Stimulated activated CD8-positive, alpha-beta memory T cell treated with anti-CD3 and anti-CD28 coated beads, Interleukin-12 subunit alpha, Interleukin-12 subunit beta, amount 100 ng/mL, for 4 hours (primary cell): ENCODE measurements at places on chromosomes 7 and 10.

GRCh38 chr7:91503934-91504555, 239.8 kb downstream of the FZD1 start:
- DNase-seq, result no peak

DNA sequence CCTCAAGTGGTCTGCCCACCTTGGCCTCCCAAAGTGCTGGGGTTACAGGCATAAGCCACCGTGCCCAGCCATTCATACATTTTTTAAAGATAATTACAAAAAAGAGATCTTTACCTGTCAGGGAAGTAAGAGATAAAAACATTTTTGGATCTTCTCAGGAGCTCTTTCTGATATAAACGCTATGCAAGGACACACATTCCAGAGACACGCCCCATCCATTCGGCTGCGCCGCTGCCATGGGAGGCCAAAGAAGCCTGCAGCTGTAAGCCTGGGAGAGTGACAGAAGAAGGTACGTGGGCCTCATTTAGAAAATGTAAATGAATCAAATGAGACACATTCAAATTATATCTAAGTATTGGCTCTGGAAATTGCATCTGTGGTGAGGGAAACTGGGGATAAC, 85.3 kb downstream of the LYZL1 start:
- no peak for DNase-seq

DNA sequence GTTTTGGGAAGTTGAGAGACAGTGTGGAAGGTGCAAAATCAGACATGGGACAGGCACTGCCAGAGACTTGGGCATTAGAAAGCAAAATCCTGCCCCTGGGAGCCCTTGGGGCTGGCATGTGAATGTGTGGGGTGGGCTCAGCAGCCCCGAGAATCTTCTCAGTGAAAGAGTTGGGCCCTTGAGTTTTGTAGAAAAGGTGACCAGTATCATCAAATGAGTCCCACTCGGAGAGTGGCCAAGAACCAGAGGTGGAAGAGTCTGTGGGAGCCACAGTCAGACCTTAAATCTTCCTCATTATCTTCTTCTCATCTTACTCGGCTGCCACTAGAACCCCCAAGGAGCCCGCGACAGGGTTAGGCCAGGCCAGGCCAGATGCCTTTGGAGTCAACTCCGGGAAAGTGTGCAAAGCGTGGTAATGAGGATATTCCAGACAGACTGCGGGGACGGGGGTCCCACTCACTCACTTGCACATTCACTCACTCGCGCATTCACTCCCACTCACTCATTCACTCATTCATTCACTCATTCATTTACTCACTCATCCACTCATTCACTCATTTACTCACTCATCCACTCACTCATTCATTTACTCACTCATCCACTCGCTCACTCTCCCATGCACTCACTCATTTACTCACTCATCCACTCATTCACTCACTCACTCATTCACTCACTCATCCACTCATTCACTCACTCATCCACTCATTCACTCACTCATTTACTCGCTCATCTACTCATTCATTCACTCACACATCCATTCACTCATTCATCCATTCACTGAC, 74.9 kb downstream of the CARD11 start:
- no peak for DNase-seq

DNA sequence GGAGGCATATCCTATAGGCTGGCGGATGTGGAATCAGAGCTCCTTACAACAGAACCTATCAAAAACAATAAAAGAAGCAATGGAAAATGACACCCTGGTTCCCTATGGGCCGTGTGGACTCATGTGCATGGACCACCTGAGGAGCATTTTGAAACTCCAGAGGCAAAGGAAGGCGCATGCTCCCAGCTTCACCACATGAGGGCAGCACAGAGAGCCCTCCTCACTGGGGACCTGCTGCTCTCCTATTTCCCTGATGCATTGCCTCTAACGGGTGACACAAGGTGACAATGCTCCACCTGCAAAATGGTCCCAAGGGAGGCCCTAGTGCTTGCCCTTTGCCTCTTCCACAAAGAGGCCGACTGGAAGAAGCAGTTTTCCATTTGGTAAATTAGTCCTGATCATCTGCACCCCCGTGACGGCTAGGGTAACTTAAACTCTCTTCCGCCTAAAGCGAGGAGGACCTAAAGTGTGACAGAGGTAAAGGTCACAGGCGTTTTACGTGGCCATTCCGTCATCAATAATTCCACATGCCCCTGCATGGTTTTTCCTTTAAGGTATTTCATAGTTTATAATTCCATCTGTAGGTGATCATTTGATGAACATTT, 67.7 kb downstream of the GPAM start:
- no peak for DNase-seq

GRCh38 chr7:124275411-124275810, 242.5 kb upstream of the TMEM229A start:
- no peak for DNase-seq

DNA sequence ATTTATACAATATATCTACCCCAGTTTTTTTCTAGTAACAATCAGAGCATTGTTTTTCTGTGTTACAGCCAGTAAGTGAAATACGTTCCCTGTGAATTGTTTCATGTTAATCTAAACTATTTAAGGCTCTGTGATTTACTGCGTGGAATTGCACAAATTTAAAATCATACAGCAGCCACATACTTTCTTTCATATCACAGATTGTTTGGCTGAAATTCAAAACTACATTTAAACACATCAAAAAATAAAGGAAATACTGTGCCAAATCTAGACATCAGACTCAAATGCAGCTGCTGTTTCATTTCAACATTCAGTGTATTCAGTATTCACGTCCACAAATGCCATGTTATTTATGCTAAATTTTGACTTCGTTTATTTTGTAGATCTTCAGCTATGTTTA, 242.6 kb upstream of the HGF start:
- no peak for DNase-seq

- no peak for DNase-seq
Observed at GRCh38 chr7:123594813-123595241, 6.8 kb upstream of the ASB15 start.

GRCh38 chr7:100220586-100221230, 959 bp downstream of the PVRIG start:
- no peak for DNase-seq

- no peak for DNase-seq
Observed at GRCh38 chr7:1872191-1873069, 202.4 kb downstream of the ELFN1 start.

DNA sequence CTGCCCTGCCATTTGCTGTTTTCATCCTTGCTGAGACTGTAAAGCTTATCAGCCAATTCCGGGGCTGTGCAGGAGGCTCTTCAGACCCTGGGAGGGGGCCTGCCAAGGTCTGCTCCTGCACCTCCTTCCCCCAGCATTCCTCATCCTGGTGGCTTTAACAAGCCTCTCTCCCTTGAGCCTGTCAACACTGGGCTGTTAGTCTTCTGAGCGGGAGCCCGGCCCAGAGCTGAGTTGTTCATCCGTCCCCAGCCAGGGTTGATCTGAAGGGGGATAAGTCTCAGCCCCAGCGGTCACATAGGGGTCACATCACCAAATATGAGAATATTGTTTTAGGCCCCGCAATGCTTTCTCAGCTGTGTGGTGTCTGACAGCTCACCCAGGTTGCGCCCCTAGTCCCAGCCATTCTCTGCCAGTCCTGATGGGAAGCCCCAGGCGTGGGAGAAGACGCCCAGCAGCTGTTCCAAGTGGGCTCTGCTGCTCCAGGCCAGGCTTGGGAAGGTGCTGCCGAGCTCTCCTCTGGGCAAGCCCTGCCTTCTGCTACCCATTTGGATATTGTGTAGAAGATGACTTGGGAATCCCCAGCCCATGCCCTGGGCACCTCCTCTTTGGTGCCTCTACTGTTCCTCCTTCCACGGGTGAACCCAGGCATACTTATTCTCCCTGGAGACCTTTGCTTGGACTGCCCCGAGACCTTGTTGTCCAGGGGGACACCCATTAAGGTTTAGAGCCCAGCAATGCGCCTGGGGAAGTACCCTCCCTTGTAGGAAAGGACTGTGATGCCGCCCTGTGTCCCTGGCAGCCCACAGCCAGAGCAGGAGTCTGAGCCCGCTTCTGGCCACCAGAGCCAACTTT, 23.5 kb upstream of the TRIM8 start:
- DNase-seq, result no peak

DNA sequence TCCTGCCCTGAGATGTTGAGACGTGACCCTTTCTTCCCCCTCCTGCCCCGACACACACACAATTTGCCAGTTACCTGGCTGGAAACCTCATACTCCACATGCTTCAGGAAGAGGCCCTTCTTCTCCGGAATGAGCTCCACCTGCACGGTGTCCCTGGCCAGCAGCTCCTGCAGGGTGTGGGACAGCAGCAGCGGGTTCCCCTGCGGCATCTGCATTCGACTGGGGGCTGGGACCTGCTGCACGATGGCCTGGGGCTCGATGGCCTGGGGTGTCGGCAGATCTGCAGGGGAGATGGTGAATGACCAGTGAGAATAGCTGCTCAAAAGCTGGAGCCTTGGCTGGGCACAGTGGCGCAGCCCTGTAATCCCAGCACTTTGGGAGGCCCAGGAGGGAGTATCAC, 36.0 kb downstream of the NUDT1 start:
- DNase-seq, result no peak

DNA sequence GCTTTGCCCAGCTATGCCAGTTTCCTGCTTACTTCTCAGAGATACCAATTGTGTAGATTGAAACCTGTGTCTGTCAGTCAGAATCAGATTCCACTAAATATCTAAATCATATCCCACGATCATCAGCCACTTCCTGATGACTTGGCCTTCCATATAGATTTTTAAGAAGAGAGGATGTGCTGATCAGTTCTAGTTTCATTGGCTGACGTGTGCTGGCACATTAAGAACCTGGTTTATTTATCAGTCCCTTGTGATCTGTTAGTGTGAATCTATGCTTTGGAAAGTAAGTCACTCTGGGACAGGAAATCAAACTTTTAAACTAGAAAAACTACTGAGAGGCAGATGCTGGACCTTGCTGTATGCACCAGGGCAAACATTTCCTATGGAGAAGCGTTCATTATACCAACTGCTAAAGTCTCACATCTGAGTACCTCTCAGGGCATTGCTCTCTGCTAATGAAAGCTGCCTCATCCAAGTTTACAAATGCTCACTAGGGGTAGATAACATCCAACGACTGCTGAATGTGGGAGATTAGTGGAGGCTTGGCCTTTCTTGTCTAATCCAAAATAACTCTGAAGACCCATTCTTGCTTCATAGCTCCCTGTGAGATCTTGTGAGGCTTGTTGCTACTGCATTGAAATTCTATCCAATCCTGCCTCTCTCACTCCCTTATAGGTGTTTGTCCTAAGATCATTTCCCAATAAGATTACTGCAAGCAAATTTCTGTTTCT, 109.1 kb downstream of the ARL4A start:
- no peak for DNase-seq

DNA sequence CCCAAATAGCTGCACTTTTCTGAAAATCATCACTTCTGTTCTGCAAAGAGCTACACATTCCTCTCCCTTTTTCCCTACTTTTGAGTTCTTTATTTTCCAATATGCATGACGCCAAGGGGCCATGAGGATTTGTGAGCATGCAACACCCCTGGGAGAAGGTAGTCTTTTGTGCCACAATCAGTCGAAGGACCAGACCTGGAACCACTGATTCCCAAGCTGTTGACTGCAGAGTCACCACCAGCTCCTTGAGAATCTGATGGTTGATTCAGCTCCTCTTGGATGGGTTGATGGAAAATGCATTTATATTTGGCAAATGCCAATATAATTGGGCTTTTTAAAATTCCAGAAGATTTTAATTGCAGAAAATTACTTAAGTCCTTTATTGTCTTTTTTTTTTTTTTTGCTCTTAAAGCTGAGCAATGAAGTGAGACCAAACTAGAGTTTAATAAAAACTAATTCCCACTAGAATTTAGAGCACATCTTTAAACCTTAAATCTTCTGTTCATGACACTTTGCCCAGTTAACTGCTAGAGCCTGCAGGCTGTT, 554.1 kb downstream of the TNS3 start:
- DNase-seq, result no peak

GRCh38 chr10:34157501-34157900, 657.6 kb downstream of the PARD3 start:
- no peak for DNase-seq

DNA sequence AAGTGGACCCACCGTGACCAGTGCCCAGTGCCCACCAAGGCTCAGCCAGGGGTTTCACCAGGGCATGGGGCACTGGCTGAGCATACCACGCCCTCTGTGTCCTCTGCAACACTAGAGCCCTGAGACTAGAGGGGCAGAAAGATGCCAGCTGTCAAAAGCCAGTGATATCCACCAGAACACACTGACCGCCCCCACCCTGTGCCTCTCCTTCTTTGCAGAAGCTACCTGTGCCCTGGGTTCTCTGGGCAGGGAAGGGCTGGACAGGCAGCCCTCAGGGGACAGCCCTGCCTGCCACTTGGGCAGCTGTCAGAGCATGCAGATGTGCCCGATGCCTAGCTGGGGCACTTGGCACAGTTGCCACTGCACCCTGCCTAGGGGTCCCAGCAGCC, 494 bp downstream of the VSIR start:
- DNase-seq, result no peak
